ENCODE measurements at places on chromosomes 4 and X.

DNA sequence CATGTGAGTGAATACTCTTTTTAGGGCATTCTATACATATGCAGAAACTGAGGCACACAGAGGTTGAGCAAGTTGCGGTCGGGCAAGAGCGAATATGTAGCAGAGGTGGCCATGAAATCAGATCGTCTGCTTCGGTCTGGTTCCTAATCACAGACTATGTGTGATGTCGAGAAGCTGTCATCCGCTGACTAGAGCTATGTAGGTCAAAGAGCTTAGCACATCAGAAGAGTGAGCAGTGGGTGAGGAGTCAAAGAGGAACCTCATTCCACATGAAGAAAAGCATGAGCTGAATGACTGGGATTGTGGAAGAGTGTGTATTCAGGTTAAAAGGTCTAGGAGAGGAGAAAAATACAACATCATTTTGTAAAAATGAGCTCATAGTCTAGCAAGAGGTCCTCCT is 19.0 kb downstream of the GAB3 start:
- no peak for DNase-seq

DNA sequence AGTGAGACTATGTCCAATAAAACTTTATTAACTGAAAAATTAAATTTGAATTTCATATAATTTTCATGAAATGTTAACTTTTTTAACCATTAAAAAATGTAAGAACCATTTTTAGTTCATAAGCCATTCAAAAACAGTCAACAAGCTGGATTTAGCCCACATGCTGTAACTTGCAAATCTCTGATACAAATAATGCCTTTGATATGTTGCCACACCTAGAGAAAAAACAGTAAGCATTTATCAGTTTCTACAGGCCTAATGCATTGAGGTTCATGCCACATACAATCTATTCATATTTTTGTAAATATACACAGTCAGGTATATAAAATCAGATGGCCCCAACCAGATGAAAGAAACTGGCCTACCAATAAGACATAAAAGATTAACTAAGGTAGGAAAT is 52.8 kb downstream of the LCORL start:
- DNase-seq, result no peak

GRCh38 chr4:127667116-127667515 is 34.4 kb downstream of the INTU start:
- DNase-seq, result no peak

GRCh38 chr4:182380771-182381181 is 137.6 kb downstream of the TENM3 start:
- DNase-seq, result no peak

GRCh38 chr4:991451-992296 is 1.5 kb downstream of the SLC26A1 start:
- no peak for DNase-seq

DNA sequence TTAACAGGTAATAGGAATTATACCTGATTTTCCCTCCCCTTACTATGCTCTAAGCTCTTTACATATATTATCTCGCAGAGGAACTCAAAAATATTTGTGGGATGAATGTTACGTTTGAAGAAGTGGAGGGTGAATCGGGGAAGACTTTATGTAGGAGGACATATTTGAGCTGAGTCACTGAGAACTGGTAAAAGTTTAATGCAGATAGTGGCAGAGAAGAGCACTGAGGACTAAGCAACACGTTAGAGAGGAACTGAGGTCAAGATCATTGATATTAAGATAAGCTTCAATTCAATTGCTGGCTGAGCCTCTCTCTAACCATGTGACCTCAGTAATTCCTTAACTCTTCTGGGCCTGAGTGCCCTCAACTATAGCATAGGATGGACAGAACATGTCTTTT is 26.4 kb upstream of the ELOVL6 start:
- DNase-seq, result no peak

DNA sequence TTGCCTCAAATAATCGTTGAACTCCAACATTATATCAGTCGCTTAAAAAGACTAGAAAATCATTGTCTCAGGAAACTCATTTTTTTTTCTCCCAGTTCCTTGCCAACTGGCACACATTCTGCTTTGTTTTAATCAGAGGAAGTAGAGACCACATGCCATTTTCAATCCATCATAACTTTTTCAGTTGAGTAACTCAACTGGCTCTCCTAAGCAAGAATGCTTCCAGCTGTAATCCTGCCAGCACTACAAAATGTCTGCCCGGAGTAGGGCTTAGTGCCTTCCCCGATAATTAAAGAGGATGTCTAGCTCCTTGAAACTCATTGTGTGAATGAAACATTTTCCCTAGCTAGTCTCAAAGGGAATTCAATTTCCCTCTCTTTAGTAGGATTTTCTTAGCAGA is 33.0 kb downstream of the FREM3 start:
- no peak for DNase-seq

- DNase-seq, result no peak
Measured at GRCh38 chr4:21191317-21191716, 491.1 kb downstream of the PACRGL start.

Data from cortex of kidney (tissue), 1 donor.